AG08395 (cell line): ENCODE measurements at places on chromosomes 12 and 14.

- DNase-seq = no peak
Measured at GRCh38 chr14:77177702-77178101, 3.9 kb upstream of the TMEM63C start.

GRCh38 chr14:71621276-71621675, 311.0 kb upstream of the RGS6 start:
- DNase-seq = no peak

DNA sequence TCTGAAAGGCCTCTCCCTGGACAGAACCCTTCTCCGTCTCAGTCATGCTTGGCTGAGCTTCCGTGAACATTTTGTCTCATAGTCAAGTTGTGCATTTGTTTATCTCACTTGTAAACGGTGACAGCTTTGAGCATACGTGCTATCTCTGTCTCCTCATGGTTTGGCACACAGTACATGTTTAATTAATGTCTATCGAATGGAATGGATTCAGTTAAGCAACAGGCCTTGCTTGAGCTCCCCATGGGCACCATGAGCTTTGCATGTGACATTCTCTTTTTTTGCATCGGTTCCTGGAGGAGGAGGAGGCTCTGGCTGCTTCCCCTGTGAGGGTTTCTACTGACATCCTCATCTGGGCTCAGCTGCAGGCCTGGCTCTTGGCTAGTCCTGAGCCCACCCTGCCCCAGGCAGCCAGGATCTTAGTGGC, 80.0 kb downstream of the PRIMA1 start:
- DNase-seq = no peak

DNA sequence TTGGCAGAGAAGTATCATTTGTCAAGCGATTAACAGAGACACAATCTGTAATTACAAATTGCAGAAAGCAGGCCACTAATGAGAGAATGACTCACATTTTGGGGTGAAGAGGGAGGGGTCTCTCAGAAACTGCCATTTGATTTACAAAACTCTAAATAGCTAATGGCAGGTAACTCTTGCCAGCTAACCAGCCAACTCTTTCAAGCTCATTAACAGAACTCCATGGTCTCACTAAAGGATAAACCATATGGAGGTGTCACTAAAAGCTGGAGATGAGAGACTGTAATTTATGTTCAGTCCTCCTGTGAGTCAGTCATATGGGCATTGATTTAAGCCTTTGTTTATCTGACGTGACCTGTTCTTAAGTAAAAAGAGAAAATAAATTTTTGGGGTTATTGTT, 336.4 kb downstream of the FOXG1 start:
- no peak for DNase-seq

DNA sequence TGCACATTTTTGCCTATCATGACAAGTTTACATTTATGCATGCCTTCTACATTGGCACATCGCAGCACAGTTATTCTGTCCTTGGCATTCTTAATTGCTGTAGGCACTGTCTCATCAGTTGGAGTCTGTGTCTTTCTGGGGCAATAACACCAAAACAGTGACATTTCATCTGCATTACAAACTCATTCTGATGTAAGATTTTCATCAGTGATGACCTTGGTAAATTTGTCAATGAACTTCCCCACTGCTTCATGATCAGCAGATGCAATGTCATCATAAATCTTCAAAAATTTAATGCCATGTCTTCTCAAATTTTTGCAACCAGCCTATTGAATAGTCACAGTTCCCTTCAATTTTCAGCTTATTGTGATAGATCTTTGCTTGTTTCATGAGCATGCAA, 85.5 kb downstream of the CAPZA3 start:
- no peak for DNase-seq
